ENCODE measurements at places on chromosomes 13 and 19.

- DNase-seq: no peak
Observed at GRCh38 chr13:98222816-98223215, 45.7 kb upstream of the RNF113B start.

- no peak for DNase-seq
Observed at GRCh38 chr13:44300895-44301638, 72.6 kb upstream of the SERP2 start.

- DNase-seq: no peak
Observed at GRCh38 chr19:48363500-48363809, 285 bp downstream of the TMEM143 start.

DNA sequence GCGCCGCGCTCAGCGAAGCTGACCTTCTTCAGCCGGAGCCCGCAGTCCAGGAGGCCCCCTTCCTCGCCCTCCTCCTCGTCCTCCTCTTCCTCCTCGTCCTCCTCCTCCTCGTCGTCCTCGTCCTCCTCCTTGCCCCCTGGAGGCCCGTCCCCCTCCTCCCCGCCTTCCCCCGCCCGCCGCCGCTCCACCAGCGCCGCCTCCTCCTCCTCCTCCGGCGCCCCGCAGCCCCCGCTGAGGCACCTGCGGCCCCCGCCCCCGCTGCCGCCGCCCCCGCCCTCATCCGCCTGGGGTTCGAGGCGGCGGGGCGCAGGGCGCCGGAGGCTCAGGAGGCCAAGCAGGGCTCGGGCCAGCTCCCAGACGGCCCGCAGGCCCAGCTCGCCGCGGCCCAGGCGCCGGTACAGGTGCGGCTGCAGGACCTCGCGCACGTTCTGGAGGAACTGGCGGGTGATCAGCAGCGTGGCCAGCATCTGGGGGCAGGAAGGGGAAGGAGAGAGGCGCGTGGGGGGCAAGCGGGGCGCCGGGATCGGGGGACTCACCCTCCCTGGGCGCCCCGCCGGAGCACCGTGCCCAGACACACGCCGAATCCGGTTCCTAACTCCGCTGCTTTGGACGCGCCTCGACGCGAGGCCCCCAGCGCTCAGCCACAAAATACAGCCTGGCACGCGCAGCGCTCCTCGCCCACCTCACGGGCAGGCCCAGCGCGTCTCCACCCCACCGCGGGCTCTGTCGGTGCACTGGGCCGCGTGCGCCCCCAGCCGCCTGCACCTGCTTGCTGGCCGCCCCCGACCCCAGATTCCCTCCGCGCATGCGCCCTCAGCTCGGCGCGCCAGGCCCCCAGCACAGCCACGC, 5.9 kb downstream of the ANO8 start:
- peak; percentile 23 for DNase-seq

- no peak for DNase-seq
Observed at GRCh38 chr13:20181188-20181587, 11.6 kb downstream of the GJB2 start.

GRCh38 chr13:43937839-43938238, 58.1 kb downstream of the LACC1 start:
- DNase-seq: no peak

DNA sequence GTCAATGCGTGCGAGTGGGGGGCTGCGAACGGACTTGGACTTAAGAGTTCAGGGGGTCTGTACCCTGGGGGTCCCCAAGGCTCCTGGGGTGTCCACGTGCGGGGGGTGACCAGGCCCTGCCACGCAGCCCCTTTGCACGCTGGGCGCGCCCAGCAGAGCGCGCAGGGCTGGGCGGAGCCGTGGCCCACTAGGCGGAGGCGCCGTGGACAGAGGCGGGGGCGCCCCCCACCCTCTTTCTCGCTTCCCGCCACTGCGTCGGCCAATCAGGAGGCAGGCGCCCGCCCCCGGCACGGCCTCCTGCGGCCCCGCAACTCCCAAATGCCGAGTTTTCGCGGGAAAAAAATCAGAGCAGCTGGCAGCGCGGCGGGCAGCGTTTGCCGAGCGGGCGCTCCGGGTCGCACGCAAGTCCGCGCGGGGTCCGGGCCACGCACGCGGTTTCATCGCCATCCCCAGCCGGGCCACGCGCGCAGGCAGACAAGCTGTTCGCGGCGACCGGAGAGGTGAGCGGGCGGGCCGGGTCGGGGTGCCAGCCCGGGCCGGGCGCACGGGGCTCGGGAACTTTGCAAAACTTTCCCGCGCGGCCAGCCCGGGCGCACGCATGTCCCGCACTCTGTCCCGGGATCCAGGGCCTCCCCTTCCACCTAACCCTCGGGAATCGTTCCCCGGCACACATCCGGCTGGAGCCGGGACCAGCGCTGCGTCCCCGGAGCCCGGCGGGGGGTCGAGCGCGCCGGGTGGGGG, at the start of gene UHRF1:
Gene UHRF1 (plus strand): TSS at position 346 of the 741 bp plus-strand sequence. CDS start 1,385 bp downstream, outside the sequence.
- no peak for DNase-seq

- no peak for DNase-seq
Observed at GRCh38 chr13:99398071-99398470, 90.9 kb upstream of the GPR183 start.

DNA sequence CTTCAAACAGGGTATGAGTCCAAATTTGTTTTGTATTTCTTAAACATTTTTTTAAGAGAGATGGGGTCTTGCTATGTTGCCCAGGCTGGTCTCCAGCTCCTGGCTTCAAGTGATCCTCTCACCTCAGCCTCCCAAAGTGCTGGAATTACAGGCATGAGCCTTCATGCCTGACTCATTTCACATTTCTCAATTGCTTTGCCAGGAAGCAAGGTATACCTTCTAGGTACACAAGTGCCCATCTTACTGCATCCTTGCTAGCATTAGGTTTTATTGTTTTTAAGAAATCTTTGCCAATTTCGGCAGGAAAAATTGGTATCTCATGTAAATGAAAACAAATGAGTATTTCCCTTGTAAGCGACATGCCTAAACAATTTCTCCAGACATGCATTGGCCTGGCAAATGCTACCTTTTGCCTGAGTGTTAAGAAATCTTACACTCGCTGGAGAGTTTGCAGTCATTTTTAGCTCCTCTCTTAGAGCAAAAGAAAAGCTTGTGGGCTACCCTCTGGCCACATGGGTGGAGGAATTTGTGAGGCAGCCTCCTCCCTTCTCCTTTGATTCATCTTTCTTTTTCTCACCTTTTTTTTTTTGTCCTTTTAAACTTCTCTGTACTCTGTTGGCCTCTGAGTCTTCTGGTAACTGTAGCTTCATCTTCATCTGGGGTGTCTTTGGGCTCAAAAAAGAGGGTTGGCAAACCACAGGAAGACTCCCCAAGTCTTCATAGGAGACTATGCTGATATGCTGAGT, 33.0 kb downstream of the ACTL9 start:
- no peak for DNase-seq

DNA sequence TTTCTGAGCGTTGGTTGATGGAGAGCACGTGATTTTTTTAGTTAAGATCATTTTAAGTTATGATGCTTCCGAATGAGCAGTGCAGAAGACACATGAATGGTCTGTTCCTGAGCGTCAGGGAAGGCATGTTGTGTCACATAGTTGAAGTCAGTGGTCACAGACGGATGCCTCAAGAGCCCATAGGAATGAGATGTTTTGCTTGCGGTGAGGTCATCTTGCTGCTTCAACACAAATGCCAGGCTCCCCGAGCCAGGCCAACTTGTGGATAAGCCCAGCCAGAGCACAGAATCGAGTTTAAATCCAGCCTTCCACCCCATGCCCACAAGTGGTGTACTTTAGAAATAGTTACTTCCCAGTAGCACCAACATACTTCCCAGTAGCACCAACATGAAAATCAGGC, 5.4 kb downstream of the UPF3A start:
- no peak for DNase-seq

GRCh38 chr13:38902551-38902950, 88.1 kb downstream of the STOML3 start:
- DNase-seq: no peak

DNA sequence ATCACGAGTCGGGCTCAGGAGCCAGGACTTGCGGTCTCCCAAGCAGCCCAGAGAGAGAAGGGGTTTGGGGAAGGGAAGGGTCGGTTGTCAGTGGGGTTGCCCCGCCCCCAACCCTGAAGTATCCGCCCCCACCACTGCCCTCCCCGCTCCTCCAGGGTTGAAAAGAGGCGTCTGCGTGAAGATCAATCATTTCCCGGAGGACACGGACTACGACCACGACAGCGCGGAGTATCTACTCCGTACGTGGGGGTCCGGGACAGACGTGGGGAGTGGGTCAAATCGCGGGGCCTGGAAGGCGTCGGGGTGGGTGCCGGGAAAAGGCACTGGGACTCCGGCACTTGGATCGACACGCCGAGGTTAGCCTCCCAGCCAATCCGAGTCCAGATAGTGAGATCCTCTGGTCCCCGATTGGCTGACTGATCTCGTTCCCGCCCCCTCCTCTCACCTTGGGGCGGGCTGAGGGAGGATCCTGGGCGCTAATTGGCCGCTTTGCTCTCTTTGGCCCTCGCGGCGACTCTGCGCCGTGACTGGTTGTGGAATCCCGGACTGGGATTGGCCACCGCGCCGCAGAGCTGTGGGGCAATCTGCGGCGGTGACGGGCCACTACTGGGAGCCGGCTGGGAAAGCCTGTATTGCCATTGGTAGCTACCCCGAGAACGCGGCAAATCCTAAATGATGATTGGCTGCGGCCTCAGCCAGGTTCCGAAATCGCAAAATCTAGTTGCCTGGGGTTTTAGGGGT, 13.3 kb upstream of the CACNG6 start:
- no peak for DNase-seq

- DNase-seq: no peak
Observed at GRCh38 chr13:66200555-66200954, 1029.6 kb downstream of the PCDH9 start.
